ENCODE measurements at places on chromosomes 16 and 17.
A peak's percentile ranks its signal among the peaks of the same experiment; 100 is the strongest.

GRCh38 chr17:55518510-55518909 lies 7.3 kb upstream of the SMIM36 start:
- H3K27ac ChIP-seq = no peak overlapping the region
- H3K27me3 ChIP-seq = no peaks in the 10 kb centered on the region
- no peaks in the 10 kb centered on the region for H3K4me1 ChIP-seq
- no peak overlapping the region for H3K4me3 ChIP-seq

DNA sequence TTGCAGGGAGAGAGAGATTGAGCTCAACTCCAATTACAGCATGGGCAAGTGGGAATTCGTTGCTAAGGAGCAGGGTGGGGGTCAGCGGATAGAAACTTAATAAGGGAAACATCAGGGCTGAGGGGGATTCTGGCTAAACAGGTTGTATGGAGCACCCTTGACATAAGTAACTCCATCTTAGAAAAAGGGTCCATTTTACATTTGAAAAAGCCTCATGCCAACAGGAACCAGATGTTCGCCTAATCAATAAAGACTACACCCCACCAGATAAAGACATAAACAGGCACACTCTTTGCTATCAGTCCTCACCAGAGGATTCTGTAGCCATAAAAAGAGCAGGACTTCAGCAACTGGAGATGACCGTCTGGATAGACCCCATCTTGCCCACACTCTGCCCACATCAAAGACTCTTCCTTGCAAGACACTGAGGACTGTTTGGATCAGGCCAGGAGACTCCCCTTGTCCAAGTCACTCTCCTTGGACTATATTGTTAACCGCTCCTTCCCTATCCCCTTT lies 1.6 kb upstream of the LRRC75A start:
- H3K4me1 ChIP-seq = no peaks in the 10 kb centered on the region
- DNase-seq = no peak
- H3K4me3 ChIP-seq = no peak overlapping the region
- no peaks in the 10 kb centered on the region for H3K27me3 ChIP-seq
- no peak overlapping the region for H3K27ac ChIP-seq

DNA sequence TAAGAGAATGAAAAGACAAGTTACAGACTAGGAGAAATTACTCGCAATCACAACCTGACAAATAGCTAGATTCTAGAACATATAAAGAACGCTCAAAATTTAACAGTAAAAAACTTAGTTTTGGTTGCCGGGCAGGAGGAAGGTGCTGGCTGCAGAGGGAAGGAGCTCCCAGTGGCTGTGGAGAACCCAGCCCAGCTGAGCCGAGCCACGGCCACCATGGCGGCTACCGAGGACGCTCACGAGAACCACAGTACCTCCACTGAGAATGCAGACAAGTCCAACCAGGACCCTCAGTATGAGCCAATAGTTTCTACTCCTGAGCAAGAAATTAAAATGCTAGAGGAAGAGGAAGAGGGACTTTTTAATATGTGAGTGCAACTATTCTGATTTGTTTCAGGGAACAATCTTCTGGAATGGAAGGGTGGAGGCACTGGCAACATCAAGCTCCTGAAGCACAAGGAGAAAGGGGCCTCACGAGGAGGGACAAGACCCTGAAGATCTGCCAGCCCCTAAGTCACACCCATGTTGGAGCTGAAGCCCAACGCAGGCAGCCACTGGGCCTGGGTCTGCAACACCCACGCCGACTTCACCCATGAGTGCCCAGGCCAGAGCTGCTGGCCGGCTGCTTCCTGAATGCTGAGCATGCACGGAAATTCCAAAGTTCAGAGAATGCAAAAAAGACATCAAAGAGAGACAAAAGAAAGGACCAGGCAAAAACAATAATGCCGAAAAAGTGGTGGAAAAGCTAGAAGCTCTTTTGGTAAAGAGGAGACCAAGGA lies 55.0 kb downstream of the DNAH17 start:
- DNase-seq = no peak
- H3K27ac ChIP-seq = no peak overlapping the region
- no peaks in the 10 kb centered on the region for H3K36me3 ChIP-seq
- no peaks in the 10 kb centered on the region for H3K27me3 ChIP-seq
- H3K4me1 ChIP-seq = no peaks in the 10 kb centered on the region
- H3K4me3 ChIP-seq = no peak overlapping the region

DNA sequence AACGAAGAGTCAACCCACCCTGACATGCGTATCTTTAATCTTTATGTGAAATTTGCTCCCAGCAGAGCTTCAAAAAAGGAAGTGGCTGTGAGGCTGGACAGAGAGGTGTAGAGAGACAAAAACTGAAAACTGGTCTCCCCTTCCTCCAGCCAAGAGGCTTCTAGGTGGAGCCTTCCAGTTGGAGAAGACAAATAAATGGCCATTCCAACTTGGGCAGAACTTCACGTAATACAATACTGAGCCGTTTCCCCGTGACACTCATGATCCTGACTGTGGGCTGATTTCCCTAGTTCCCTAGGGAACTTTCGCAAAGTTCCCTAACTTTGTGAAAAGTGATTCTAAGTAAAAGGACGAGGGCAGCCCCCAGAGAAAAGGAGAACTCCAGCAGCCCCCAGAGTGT lies 78.8 kb downstream of the ZFHX3 start:
- no peaks in the 10 kb centered on the region for H3K4me1 ChIP-seq
- no peak overlapping the region for H3K4me3 ChIP-seq
- no peaks in the 10 kb centered on the region for H3K27me3 ChIP-seq

- H3K4me3 ChIP-seq = no peak overlapping the region
- H3K27me3 ChIP-seq = no peaks in the 10 kb centered on the region
- H3K36me3 ChIP-seq = no peaks in the 10 kb centered on the region
- no peak for DNase-seq
- no peak overlapping the region for H3K27ac ChIP-seq
Measured at GRCh38 chr17:29238133-29238850, 8.4 kb upstream of the CRYBA1 start.

DNA sequence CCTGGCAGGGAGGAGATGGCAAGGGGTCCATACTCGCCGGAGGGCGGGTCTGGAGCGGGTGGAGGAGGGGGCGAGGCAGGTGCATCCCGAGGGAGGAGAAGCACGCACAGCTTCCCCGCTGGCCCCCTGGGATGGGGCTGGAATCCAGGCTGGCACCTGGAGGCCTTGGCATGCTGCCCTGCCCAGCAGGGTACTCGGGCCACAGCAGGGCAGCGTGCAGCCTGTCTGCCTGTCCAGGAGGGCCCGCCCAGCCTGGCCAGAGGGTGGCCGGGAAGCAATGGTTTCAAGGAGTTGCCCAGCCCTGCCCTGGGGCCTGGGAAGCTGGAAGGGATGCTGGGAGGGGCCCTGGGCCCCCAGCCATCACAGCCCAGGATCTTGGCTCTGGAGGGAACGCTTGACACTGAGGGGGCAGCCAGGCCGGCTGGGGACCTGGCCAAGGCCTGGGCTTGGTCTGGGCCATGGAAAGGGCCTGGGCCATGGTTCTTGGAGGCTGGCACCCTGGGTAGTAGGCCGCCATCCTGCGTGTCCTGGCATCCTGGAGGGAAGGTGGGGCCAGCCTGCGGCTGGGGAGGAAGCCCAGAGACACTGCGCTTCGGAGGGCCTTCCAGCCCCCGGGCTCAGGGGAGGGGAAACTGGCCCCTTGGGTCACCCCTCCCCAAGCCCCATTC lies 1.1 kb downstream of the GLIS2 start:
- H3K27ac ChIP-seq = no peak overlapping the region
- peak overlapping the region; percentile 23 for H3K4me3 ChIP-seq
- H3K36me3 ChIP-seq = no peaks in the 10 kb centered on the region
- H3K4me1 ChIP-seq = peaks cover 2% of the 10 kb centered on the region
- no peak for DNase-seq
- H3K27me3 ChIP-seq = no peaks in the 10 kb centered on the region

GRCh38 chr16:78259873-78260272 lies 160.4 kb downstream of the WWOX start:
- no peak overlapping the region for H3K4me3 ChIP-seq
- peak; percentile 52 for DNase-seq
- H3K27me3 ChIP-seq = no peaks in the 10 kb centered on the region
- H3K4me1 ChIP-seq = peaks cover 2% of the 10 kb centered on the region

GRCh38 chr16:12395268-12395667 lies 408.4 kb downstream of the CPPED1 start:
- no peaks in the 10 kb centered on the region for H3K36me3 ChIP-seq
- H3K4me1 ChIP-seq = no peaks in the 10 kb centered on the region
- H3K4me3 ChIP-seq = no peak overlapping the region
- H3K27me3 ChIP-seq = no peaks in the 10 kb centered on the region
- no peak for DNase-seq

- H3K4me3 ChIP-seq = no peak overlapping the region
- H3K27ac ChIP-seq = no peak overlapping the region
- no peaks in the 10 kb centered on the region for H3K27me3 ChIP-seq
- H3K36me3 ChIP-seq = no peaks in the 10 kb centered on the region
Measured at GRCh38 chr17:9266031-9266680, 244.8 kb downstream of the NTN1 start.

GRCh38 chr17:36921095-36921851 lies 16.0 kb upstream of the LHX1 start:
- H3K27me3 ChIP-seq = no peaks in the 10 kb centered on the region
- peaks cover 53% of the 10 kb centered on the region for H3K4me1 ChIP-seq
- H3K27ac ChIP-seq = peak overlapping the region; percentile 88
- no peak overlapping the region for H3K4me3 ChIP-seq
- peak; percentile 92 for DNase-seq

DNA sequence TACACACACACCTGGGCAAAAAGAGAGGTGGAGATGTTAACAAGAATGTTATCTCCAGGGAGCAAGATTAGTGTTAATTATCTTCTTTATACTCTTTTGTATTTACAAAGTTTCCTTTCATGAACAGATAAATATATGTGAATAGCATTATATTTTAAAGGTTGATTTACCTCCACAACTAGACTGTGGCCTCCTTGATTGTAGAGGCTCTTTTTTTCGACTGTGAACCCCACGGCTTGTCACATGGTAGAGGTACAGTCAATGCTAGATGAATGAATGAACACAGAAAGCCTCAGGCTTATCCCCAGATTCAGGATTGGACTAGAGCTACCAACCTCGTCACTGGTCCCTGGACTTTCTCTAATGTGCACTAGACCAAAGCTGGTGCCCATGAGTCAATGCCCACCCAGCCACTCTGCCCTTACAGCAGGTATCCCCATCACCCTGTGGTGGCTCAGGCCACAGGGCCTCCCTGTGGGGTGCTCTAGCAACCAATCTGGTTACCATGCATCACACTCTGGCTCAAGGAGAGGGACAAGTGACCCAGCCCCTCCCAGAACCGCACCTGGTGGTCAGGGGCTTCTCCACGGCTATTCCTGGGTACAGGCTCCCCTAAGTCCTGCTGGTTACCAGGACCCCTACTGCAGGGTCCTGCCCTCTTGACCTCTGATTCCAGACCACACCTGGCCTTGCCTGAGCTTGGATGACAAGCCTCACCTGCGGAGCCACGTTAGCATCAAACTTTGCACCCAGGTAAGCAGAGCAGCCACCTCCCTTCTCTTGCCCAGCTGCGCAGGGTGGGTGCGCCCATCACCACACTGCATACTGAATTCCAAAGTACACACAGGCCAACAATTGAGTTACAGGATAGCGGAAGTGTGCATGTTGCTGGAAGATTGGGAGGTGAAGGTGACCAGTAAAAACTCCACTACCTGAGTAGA lies 101.0 kb downstream of the CDYL2 start:
- DNase-seq = no peak
- no peaks in the 10 kb centered on the region for H3K36me3 ChIP-seq
- no peaks in the 10 kb centered on the region for H3K27me3 ChIP-seq
- H3K4me3 ChIP-seq = no peak overlapping the region

GRCh38 chr16:66266436-66267291 lies 99.8 kb upstream of the CDH5 start:
- DNase-seq = no peak
- no peak overlapping the region for H3K27ac ChIP-seq
- H3K4me3 ChIP-seq = no peak overlapping the region
- H3K27me3 ChIP-seq = no peaks in the 10 kb centered on the region
- no peaks in the 10 kb centered on the region for H3K36me3 ChIP-seq

- H3K36me3 ChIP-seq = no peaks in the 10 kb centered on the region
- DNase-seq = peak; percentile 50
- H3K27ac ChIP-seq = no peak overlapping the region
- H3K4me3 ChIP-seq = no peak overlapping the region
- no peaks in the 10 kb centered on the region for H3K27me3 ChIP-seq
Measured at GRCh38 chr16:66476328-66477027, 49.4 kb downstream of the BEAN1 start.

DNA sequence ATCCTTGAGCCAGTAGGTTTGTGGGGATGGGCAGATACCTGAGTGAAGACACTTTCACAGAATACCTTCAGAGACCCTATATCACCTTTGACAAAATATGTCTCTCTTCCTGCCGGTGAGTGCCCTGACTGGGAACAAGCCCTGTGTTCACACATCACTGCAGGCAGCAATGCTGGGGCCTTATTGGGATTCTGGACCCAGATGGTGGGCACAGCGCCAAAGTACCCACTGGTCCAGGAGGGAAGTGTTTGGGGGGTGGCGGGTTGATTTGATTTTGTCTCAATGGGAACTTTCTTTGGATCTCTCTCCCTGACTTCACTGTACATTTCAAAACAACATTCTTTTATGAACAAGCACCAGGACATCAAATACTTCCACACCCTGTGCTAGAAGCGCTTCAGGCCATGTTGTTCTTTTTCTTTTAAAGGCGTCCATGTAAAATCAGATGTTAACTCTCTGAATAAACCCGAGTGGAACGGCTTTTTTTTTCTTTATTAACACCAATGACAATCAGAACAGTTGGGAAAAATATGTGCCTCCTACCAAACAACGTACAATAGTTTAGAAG lies 62.4 kb upstream of the AKTIP start:
- peaks cover 3% of the 10 kb centered on the region for H3K4me1 ChIP-seq
- no peaks in the 10 kb centered on the region for H3K36me3 ChIP-seq
- H3K27me3 ChIP-seq = no peaks in the 10 kb centered on the region
- no peak overlapping the region for H3K4me3 ChIP-seq
- DNase-seq = no peak

GRCh38 chr17:50661795-50662391 lies 27.2 kb downstream of the ABCC3 start:
- DNase-seq = peak; percentile 97
- no peak overlapping the region for H3K4me3 ChIP-seq
- no peaks in the 10 kb centered on the region for H3K27me3 ChIP-seq
- H3K36me3 ChIP-seq = no peaks in the 10 kb centered on the region
- H3K4me1 ChIP-seq = peaks cover 4% of the 10 kb centered on the region

DNA sequence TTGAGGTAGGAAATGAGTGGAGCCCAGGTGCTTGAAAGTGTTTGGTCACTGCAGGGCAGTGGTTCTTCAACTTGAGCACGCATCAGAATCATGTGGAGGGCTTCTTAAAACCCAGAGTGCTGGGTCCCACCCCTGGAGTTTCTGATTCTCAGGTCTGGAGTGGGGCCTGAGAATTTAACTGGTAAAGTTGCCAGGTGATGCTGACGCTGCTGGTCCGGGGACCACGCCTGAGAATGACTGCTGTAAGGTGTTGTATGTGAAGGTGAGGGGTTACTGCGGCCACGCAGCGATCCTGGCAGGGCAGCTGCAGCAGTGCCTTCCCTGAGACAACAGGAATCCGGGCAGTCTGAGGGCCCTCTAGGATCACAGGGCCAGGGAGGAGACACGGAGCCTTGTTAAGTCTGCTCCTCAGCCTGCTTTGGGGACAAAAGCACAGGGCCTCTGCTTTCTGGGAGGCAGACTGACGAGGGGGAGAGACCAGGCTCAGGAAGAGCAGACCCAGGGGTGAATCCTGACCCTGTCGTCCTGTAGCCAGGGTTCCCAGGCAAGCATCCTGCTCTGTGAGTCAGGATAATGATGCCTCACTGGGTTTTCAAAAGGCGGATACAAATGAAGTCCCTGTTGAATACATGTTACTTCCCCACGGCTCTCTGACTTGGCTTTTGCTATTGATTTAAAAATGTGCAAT lies 16.2 kb downstream of the CCDC42 start:
- no peaks in the 10 kb centered on the region for H3K4me1 ChIP-seq
- no peak overlapping the region for H3K4me3 ChIP-seq
- H3K36me3 ChIP-seq = no peaks in the 10 kb centered on the region
- DNase-seq = no peak

GRCh38 chr17:8384801-8385378 lies 1.9 kb upstream of the RPL26 start:
- H3K4me1 ChIP-seq = peaks cover 10% of the 10 kb centered on the region
- H3K36me3 ChIP-seq = peaks cover 9% of the 10 kb centered on the region
- peak overlapping the region; percentile 36 for H3K27ac ChIP-seq
- H3K27me3 ChIP-seq = no peaks in the 10 kb centered on the region

All from mesendoderm (in vitro differentiated cells).